ENCODE measurements at places on chromosomes 5 and 9.

DNA sequence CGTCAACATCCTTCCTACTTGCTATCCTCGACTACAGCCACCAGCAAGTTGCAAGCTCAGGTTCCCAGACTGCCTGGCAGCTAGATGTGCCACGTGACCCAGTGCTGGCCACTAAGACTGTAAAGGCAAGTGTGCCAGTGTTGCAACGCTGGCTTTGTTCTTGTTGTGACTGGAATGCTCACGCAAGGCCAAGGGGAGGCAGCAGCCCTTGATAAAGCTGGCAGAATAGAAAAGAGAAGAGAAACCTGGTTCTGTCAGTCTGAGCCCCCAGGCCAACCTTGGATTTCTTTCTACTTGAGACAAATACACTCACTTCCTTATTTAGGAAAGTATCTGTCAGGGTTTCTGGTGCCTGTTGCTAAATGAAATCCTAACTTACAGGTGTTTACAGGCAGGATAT lies 113.0 kb downstream of the KLHL3 start:
- peak; percentile 86 for DNase-seq

DNA sequence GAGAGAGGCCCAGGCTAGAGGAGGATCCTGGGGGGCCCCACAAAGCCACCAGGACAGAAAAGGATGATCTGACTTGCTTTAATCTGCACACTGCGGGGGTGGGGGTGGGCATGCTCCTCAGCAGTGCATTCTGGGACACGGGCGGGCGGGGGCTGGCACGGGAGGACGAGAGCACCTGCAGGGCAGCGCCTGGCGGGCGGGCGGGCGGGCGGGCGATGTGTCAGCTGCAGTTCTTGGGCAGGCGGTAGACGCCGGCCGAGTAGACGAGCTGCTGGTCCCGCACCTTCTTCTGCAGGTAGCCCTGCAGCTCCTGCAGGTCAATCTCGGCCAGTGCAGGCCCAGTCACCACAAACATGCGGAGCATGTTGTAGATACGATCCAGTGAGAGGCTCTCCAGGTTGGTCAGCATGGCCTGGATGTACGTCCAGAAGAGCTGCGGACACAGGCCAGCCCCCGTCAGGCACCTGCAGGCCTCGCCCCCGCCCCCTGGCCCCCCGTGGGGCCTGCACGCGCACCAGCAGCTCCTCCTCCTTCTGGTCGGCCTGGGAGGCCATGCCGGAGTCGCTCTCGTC lies 3.0 kb upstream of the TMEM210 start:
- DNase-seq, result no peak

GRCh38 chr5:155926031-155926430 lies 400.9 kb upstream of the SGCD start:
- DNase-seq, result no peak

- DNase-seq, result no peak
Observed at GRCh38 chr5:9877488-9877887, 247.3 kb upstream of the TAS2R1 start.

- DNase-seq, result no peak
Observed at GRCh38 chr5:87408204-87408603, 4.5 kb downstream of the CCNH start.

GRCh38 chr5:142015781-142016533 lies 3.1 kb upstream of the GNPDA1 start:
- no peak for DNase-seq

GRCh38 chr9:933356-933755 lies 43.1 kb upstream of the DMRT3 start:
- DNase-seq, result no peak

DNA sequence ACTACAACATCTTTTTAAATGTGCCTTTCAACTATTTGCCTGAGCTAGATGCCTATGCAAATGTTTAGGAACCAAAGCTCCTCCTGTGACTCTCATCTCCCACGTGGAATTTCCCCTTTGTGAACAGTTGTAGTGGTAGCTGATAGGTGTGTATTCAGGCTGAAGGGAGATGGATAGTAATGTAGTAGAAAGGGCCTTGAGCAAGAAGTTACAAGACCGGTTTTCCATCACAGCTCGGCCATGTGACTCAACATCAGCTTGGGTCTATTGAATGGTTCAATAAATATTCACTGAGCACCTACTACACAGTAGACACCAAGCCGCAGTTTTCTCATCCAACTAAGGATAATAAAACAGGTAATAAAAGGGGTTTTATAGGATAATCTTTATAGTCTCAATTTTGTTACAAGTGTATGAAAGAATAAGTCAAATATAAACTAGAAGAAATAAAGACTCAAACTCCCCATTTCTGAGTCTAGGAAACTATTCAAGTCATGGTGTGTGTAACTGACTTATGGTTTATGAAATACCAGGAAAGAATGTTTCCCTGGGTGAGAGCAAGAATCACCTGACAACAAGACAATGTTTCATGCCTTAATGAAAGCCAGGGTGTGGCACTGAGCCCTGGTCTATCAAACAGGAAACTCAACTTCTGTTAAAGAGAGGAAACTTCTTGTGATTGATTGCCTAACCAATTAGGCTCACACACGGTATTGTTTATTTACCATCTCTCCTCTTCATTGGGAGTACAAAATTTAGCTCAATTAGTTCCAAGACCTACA lies 187.1 kb upstream of the SPEF2 start:
- no peak for DNase-seq

- no peak for DNase-seq
Observed at GRCh38 chr5:101278011-101278687, 375.1 kb upstream of the ST8SIA4 start.

DNA sequence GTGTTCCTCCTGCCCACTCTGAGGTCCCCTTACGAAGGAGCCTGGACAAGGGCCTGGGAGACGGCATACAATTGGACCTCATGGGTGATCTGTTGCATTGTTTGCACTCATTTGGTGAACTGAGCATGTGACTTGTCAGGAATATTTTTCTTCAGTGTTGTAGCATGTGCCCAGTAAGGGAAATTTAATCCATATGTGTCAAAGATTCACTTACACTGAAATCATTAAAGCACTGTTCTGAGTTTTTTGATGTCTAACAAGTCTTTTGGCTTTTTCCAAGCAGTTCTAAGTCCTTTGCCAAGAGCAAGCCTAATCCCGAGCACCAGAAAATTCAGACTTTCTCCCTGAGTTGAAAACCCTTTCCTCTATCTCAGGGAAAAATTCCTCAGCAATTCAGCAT lies 61.6 kb upstream of the RPS23 start:
- no peak for DNase-seq

DNA sequence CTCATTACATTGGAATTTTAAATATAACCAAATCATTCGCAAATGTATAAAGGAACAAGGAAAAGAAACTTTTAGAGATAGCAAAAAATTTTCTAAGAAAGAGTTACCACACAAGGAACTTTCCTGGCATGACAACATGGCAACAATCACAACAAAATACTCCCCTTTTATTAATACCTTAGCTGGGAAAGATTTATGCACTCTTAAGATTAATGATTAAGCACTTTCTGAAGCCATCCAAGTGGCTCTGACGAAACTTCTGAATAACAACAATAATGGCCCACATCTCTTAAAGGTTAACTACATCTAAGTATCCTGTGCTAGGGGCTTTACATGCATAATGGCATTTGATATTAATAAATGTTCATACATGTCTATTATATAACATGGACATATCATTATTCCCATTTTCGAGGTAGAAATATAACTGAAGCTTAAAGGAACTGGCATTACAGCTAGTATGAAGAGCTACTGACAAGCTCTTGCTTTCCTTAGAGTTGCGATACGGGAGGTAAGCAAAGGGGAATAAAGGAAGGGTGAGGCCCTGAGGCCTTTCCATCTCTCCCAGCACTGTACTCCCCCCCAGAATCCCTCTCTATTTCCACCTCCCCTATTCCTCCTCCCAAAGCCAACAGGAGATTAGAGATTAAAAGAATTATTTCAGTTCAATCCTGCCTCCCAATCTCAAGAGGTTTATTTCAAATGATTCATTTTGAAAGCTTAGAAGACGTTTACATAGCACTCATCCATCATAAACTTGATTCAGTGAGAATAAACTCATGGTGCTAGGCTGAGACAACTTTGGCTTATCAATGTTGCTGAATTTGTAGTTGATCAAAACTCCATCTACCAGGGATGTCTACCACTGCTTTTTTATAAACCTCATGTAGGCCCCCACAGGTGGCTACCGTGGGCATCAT lies 9.6 kb downstream of the MTMR12 start:
- DNase-seq, result no peak

DNA sequence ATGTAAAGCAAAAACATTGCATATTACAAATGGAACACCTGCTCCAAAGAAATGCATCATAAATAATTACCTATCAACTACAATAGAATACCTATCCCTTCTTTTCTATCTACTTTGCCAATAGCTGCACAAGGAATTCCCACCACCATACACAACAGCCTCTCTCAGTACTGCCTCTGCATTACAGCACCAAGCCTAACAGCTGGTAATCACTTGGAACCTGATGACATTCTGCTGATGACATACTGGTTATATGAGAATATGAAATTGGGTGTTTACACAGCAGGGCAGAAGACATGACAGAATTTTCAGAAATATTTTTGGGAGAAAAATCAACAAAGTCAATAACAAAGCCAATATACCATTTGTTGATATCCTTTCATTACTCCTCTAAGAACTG lies 43.2 kb downstream of the PSMB7 start:
- DNase-seq, result no peak

- DNase-seq, result no peak
Observed at GRCh38 chr5:116371935-116372334, 202.7 kb downstream of the SEMA6A start.

- no peak for DNase-seq
Observed at GRCh38 chr5:148799737-148800527, 26.5 kb upstream of the ADRB2 start.

DNA sequence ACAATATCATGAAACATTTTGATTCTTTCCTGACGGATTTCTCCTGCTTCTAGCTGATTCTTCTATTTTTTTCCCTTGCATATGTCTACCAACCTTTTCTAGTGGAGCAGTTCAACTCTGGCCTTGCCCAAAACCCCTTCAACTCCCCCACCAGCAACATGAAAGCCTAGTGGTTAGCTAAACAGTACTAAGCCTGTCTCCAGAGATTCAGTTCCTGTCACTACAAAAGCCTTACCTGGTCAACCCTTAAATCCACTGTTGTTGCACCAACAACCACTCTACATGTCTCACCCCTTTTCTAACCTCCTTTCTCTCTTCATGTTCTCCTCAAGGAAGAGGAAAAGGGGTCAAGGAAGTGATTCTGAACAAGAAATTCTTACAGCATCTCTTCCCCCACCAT lies 74.8 kb upstream of the PIK3R1 start:
- DNase-seq, result no peak

DNA sequence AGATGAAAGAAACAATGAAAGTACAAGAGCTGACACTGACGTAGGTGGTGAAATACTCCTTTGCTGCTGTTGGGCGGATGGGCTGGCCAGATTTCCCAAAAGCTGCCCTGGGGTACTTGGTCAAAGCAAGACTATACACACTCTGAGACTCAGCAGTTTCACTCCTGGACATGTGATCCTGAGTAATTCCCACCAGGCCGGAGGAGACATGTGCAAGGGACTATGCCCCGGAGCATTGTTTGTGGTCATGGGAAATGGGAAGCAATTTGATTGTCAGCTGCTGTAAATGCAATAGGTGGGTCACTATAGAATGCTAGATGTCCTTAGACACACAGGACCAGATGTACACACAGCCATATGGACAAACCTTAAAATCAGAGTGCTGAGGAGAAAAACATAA lies 116.1 kb downstream of the DCP2 start:
- DNase-seq, result no peak

- no peak for DNase-seq
Observed at GRCh38 chr5:179696603-179697002, 2.2 kb upstream of the CANX start.

DNA sequence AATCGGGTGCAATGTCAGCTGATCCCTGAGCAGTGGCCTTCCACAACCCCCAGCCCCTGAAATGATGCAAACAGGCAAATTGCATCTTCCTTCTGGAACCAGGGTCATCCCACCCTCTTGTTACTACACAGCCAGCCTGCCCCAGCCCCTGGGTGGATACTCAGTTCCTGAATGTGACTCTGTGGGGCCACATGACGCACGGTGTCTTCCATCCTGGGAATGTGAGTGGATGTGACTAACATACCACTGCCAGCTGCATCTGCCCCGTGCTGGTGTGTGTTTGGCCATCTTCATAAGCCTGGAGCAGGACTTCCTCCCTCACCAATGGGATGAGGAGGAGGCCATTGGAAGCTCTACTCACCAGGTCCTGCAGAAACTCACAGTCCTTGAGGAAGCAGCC lies 257.9 kb upstream of the ADAMTS16 start:
- DNase-seq, result no peak

GRCh38 chr9:126860757-126861466 lies 473 bp downstream of the ZBTB34 start:
- DNase-seq, result no peak

DNA sequence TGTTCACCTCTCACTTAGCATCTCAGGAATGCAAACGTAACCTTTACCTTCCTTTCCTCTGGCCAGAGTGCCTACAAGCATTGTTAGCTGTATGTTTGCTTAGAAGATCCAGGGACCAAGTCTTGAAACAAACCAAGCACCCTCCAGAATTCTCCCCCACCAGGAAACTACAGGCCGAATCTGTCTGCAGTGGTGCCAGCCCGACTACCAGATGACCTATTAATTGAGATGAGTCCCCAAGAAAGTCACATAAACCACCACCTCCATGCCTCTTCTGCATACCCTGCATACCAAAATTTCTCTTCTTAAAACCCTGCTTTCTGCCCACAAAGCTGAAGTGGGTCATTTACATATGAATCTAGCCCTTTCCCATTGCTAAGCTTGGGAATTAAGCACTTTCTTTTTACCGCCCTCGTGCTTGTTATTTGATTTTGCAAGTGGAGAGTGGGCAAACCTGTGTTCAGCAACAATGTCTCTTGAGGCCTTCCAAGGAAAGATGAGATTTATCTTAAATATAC lies 1239.1 kb downstream of the CDH12 start:
- no peak for DNase-seq

- DNase-seq, result no peak
Observed at GRCh38 chr5:17748201-17748600, 113.9 kb downstream of the TAF11L14 start.

GRCh38 chr5:94613583-94613982 lies 4.8 kb downstream of the KIAA0825 start:
- no peak for DNase-seq

- DNase-seq, result no peak
Observed at GRCh38 chr5:135493406-135494180, 41.4 kb upstream of the TIFAB start.

GRCh38 chr5:31901807-31902530 lies 263.0 kb downstream of the PDZD2 start:
- no peak for DNase-seq

DNA sequence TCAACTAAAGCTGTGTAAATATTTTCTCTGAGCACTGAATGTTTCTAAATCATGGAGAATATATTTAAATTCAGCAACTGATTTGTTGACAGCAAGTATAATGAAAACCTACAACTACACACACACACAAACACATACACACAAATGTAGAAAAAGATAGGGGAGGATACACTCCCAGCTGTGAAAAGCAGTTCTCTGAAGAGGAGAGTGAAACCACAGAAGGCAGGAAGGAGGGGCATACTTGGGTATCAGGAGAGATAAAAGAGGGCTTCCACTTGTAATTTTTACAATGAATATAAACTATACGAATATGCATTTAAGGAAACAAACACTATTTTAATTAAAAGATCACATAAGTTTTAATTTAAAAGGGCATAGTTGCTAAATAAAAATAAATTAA lies 227.8 kb upstream of the SLC24A2 start:
- no peak for DNase-seq

- DNase-seq, result peak; percentile 58
Observed at GRCh38 chr9:137579259-137579604, 507 bp upstream of the DPH7 start.

- DNase-seq, result no peak
Observed at GRCh38 chr9:128121466-128121810, 6.1 kb downstream of the PTGES2 start.

GRCh38 chr5:42621662-42622061 lies 135.0 kb upstream of the CCDC152 start:
- no peak for DNase-seq

All from substantia nigra (tissue), 51 donors.